Naive B cell (primary cell): ENCODE measurements at places on chromosomes 5 and 9.

GRCh38 chr9:90219548-90220118 is 423.0 kb downstream of the DIRAS2 start:
- DNase-seq, result peak; percentile 50

- DNase-seq, result no peak
These were observed 125.9 kb downstream of the GADD45G start for GRCh38 chr9:89730715-89731114.

GRCh38 chr9:31541721-31542281 is 842.6 kb upstream of the ACO1 start:
- DNase-seq, result no peak

GRCh38 chr5:149409268-149409948 is 30.3 kb upstream of the IL17B start:
- DNase-seq, result no peak

DNA sequence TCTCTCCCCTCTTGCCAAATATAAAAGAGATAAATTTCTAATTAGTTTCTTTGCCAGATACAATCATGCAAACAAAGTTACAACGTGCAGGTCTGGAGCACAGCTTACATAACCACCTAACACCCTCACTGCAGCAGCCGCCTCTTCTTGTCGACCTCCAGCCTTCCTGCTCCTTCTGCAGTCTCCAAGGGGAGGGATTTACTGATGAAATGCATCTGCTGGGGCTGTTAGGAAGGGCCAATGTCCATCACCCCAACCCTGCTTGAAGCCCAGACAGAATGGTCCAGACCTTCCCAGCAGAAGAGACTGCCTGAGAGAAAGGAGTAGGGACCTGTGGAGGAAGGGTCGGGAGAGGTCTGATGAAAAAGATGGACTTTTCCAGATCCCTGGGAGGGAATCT is 15.2 kb downstream of the KCNV2 start:
- DNase-seq, result no peak
